CD8-positive, alpha-beta memory T cell (primary cell): ENCODE measurements at places on chromosomes 7 and 10. TPM values are rescaled to one million over a fixed set of nuclear protein-coding genes. Genes with fewer than 3 reads are reported as not detected.

MRPL43 gene
- polyA plus RNA-seq = 129 TPM

AKR1C3 gene
- polyA plus RNA-seq = 4.2 TPM

SPDYE11 gene
- 0.16 TPM for polyA plus RNA-seq

PANK1 gene
- polyA plus RNA-seq = 0.16 TPM

SERPINE1 gene
- polyA plus RNA-seq = not detected

CTAGE15 gene
- 0.29 TPM for polyA plus RNA-seq

TUBB8 gene
- not detected for polyA plus RNA-seq

CWF19L1 gene
- 29.9 TPM for polyA plus RNA-seq

CYP2C8 gene
- 0.24 TPM for polyA plus RNA-seq

- DNase-seq = no peak
Observed at GRCh38 chr10:97180986-97181385, 4.8 kb downstream of the SLIT1 start.

DNA sequence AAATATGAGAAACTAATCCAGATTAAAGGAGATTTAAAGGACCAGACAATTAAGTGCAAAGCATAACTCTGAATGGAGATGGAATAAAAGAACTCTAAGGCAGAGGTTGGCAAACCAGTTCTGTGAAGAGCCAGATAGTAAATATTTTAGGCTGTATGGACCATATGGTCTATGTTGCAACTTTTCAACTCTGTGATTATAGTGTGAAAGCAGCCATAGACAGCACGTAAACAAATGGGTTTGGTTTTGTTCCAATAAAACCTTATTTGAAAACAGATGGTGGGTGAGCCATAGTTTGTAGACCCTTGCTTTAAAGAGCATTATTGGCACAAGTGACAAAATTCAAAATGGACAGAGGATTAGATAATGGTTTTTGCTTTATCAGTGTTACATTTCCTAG is 884.1 kb downstream of the CCSER2 start:
- no peak for DNase-seq

- no peak for DNase-seq
Observed at GRCh38 chr7:80224415-80224814, 89.8 kb downstream of the GNAI1 start.

DNA sequence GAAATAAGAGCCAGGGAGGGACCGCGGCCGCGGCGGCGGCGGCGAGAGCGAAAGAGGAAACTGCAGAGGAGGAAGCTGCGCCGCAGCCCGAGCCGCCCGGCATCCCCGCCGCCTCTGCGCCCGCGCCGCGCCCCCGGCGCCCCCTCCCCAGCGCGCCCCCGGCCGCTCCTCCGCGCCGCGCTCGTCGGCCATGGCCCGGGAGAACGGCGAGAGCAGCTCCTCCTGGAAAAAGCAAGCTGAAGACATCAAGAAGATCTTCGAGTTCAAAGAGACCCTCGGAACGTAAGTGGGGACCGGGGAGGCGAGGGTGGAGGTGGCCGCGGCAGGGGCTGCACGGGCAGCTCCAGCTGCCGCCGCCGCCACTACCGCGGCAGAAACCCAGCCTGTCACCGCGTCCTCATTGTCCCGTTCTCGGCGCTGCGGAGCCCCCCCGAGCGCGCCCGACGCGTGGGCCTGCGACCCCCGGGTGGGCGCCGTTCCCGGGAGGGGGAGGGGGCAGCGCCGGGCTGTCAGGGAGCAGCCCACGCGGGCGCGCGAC is 351 bp downstream of the CAMK1D start:
- DNase-seq = no peak

GRCh38 chr10:56222237-56222636 is 138.8 kb downstream of the ZWINT start:
- no peak for DNase-seq

- DNase-seq = no peak
Observed at GRCh38 chr10:70661623-70662361, 10.5 kb upstream of the ADAMTS14 start.

DNA sequence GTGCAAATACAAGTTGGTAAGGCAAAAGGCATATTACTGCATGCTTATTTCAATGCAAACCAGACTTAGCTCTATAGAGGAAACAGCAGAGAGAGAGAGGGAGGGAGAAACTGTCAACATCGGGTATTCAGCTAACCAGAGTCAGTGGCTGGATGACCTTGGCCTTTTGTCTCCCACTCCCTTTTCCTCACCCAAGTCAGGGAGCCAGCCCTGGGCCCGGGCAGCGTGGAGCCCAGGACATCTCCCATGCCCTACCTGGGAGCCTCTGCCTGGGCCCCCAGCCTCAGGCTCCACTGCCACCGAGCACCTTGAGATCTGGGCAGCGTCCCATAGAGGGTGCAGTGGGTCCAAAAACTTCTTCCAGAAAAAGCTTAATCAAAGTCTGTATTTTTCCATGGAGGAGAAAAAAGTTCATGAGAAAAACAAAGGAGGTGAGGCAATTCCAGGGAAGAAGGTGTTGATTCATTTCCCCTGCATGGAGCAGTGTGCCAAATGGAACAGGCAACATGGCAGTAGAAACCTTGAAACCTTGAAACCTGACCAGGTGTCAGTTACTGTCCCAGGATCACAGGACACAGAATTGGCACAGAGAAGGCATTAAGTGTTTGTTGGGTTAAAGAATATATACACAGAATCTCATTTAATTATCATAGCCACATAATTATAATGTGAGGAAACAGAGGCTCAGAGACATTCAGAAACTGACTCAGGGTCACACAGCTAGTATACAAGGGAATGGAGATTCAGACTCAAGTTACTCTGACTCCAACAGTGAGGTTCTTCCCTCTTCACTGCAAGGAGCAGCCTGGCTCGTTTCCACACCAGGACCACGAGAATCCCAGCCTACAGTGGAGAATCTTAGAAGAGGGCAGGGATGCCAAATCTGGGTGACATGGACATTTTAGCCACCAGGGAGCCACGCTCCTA is 5.8 kb upstream of the NCOA4 start:
- no peak for DNase-seq

- no peak for DNase-seq
Observed at GRCh38 chr10:74018241-74018640, 20.3 kb downstream of the VCL start.

DNA sequence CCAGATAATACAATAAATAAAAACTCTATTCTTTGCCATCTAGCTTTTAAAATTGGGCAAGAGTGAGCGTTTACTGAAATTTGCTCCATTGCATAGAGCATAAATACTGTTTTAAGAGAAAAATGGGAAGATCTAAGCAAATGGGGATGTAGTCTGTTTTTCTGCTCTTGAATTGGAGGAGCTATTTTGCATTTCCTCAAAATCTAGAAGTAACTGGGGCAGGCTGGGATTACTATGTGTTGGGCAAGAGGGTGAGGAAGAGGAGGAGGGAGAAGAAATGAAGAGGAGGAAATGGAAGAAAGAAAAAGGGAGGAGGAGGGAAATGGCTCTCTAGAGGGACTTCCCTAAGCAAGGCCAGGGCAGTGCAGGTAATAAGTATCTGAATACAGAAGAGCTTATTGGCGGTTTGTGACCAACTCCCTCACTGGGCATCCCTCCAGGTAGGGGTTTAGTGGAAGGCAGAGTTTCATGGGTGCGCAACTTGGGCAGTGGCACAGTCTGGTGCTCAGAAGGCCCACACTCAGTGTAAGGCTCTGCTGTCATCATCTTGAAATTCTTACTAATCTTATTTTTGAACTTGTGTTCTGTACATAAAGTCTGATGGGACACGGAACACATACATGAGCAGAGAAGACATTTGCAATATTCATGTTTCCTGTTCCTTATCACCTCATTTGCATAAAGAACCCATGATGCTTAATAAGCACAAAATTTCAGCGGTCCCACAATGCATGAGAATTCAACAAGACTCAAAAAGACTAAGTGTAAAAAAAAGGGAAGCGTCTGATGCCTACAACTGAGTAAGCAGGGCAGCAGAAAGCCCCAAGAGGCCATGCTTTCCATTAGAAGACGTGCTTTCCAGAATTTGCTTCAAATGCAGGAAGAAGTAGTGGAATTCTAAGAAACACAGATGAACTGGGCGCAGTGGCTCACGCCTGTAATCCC is 116.9 kb downstream of the EVX1 start:
- DNase-seq = no peak

DNA sequence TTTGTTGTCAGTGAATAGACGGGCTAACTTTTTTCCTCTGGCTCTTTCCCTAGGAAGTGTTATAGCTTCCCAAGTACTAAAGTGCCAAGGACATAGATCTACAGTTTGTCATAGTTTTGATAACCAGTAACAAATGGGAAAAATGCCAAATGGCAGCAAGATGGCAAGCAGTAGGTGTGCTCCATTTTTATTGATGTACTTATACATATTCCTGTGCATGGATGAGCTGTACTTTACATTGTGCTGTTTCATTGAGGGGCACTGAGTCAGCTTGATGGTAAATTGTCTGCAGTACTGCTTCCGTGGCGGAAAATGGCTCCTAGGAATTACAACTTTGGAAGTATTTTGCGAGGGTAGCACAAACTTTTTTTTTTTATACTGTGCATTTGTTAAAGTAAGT is 7.1 kb downstream of the ADAM22 start:
- DNase-seq = no peak

DNA sequence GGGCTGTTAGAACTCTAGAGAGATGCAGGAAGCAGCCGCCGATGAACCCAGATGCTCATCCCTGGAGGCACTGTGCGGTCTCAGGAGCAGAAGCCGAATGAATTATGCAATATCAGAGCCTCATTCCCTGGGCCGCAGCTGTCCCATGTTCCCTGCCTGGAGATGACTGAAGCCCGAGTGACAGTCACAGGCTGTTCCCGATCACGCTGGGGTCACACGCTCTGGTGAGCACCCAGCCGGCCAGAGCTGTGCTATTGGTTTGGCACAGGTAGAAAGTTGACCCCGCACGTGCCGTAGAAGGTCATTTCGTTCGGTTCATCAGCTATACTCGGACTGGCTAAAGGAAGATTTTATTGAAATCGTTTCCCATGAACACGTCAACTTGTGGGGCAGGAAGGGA is 140.5 kb upstream of the SH2B2 start:
- DNase-seq = no peak

GRCh38 chr7:101978683-101979082 is 161.3 kb downstream of the CUX1 start:
- DNase-seq = no peak

- no peak for DNase-seq
Observed at GRCh38 chr7:116316838-116317628, 106.7 kb downstream of the TES start.

DNA sequence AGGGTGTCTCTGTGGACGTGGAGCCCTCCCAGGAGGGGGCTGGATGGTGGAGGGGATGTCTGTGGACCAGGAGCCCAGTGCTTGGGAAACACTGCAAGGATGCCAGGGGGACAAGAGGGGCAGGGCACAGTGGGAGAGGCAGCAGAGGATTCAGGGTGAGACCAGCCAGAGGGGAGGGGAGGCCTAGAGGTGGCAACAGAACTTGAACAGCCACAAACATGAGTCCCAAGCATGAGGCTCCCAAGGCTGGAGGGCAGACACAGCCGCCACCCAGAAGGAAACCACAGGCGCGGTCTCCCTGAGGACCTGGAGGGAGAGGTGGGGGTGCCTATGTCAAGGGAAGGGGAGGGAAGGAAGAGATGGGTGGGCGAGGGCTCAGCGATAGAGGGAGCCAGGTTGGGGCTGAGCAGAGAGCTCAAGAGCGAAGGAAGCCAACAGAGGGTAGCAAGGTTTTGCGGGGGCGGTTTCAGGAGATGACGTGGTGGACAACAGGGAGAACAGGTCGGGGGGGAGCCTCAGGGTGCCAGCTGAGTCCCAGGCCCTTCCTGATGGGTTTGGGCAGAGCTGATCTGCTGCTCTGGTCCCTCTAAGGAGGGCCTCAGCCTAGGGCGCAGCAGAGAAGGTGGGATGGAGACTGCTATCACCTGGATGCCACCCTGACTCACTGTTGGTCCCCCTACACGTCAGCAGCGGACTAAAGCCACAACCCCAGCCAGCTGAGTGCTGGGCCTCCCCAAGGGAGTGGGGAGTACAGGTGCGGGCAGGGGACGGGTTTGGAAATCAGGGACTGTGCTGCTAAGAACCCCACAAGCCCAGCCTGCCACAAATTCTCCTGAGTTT is 6.7 kb upstream of the PILRA start:
- no peak for DNase-seq

DNA sequence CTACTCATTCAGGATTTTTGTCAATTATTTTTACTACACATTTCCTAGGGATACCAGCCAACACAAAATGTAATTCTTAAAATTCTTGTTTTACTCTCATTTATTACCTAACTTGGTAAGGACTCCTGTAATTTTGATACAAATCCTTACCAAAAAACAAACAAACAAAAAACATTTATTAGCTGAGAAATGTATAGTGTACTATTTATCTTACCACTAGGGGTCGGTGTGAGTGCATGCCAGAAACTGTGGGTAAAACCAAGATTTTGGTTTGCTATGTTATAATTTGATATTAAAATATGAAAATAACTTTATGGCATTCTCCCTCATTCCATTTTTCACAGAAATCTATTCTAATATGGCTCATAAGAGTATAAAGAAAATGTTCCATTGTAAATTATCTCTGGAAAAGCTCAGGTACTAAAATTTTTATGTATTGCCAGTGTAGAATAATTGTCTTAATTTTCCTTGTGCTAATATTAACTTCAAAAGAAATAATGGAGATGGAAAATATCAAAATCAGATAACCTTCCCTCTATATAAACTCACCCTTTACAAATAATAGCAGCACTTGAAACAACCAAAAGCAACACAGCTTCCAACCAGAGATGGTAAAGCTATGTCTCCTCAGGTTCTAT is 290.8 kb upstream of the PCDH15 start:
- no peak for DNase-seq

- no peak for DNase-seq
Observed at GRCh38 chr7:10706875-10707493, 266.7 kb upstream of the PHF14 start.

GRCh38 chr7:149770728-149771636 is 2.4 kb downstream of the ZNF467 start:
- DNase-seq = no peak

DNA sequence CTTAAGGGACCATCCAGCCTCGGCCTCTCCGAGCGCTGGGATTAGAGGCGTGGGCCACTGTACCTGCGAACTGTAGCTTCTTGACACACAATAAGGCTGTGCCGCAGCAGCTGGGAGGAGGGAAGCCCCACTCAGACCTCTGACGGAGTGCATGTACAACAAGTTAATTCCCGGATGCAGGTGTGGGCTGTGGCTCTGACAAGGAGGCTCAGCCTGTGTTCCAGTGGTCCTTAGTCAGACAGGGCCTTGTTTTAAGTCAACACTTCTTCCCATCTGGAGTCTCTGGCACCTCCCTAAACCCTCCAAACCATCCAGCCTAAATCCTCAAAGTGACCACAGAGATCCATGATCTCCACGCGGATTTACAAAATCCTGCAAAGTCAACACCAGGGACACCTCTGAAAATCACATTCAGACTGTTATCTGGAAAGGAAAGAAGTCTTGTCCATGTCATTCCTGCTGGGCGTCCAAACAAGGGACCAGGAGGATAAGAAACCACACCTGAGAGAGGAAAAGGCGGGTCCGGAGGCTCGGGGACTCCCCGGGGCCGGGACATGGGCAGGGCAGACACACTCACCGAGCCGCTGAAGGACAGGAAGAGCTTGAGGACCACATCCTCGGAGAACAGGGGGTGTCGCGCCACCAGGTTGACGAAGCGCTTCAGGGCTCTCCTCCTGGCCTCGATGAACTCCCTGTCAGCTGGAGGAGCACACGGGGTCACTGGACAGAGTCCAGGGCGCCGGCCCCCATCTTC is 29.4 kb downstream of the NUDT1 start:
- DNase-seq = no peak

GRCh38 chr7:77944183-77945182 is 145.9 kb downstream of the PHTF2 start:
- DNase-seq = no peak

- no peak for DNase-seq
Observed at GRCh38 chr10:120600871-120601649, 144.0 kb downstream of the PLPP4 start.

GRCh38 chr7:23418046-23418445 is 52.2 kb downstream of the IGF2BP3 start:
- DNase-seq = no peak

GRCh38 chr7:132625651-132626050 is 49.4 kb upstream of the PLXNA4 start:
- DNase-seq = no peak
